IPS-NIHi11 (cell line): ENCODE measurements at places on chromosomes 6 and 20.

DNA sequence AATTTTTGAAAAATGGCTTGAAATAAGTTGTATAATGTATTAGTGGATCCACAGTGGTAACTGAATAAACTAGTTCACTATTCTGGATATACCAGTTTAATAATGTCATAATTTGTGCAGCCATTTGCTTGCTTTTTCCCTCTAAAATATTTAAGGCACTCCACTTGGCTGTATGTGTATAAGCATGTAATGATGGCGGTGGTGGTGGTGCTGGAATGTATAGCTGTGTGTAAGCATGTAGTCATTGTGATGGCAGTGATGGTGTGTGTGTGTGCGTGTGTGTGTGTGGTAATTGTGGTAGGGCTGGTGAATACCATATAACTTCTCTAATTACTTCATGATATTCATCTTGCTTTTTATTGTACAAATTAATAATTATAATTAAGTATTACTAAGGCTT lies 89.2 kb upstream of the HIVEP1 start:
- no peak for DNase-seq

- peak; percentile 45 for DNase-seq
Observed at GRCh38 chr20:1474817-1475603, 8.4 kb upstream of the NSFL1C start.

DNA sequence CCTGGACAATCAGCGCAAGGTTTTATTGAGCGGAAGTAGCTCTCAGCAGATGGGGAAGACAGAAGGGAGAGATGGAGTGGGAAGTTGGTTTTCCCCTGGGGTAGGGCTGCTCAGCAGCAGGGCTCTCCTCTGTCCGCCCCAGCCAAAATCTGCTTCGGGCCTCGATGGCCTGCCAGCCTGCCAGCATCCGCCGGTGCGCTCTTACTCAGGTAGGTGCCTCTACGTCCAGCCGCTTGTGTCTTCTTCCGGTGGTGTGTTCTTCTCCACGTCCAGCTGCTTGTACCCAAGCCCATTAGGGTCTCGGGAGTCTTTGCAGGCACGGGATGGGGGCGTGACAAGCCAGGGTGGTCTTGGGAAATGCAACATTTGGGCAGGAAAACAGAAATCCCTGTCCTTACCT lies 1340.0 kb upstream of the MAP3K7 start:
- DNase-seq, result no peak

GRCh38 chr6:159445351-159445750 lies 247.7 kb downstream of the SOD2 start:
- no peak for DNase-seq

DNA sequence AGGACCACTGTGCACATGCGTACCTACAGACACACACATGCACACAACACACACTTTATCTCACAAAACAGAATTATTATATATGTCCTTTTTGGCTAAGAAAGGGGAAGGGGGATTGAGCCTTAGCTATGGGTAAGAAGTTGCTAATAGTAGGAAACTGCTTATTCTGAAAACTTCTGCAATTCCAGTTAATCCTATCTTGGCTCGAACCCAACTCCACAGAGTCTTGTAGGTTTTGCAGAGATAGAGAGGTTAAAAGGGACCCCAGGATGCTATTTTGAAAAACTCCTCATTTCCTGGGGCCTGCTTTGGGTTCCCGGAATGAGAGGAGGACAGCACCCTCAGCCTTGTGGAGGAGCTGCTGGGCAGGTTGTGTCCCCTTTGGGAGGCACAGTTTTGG lies 233.8 kb downstream of the CLIC5 start:
- DNase-seq, result no peak

DNA sequence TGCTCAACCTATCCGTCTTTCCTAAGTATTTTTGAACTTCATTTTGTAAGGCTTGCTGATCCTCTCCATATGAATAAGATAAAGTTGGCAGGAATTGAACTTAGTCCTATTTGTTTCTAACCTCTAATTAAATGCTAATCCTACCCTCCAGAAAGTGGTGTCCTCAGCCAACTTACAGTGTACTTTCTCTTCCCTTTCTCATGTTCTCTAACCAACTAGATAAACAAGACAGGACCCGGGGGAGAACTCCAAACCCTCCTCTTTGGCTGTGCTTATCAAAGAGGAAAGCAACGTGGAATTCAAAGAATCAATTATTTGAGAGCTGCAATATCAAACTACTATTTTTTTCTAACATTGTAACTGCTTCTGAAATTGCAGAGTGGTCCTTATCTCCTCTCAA lies 56.5 kb upstream of the NRSN1 start:
- no peak for DNase-seq

- peak; percentile 82 for DNase-seq
Observed at GRCh38 chr6:30357678-30358540, 13.0 kb downstream of the RPP21 start.

DNA sequence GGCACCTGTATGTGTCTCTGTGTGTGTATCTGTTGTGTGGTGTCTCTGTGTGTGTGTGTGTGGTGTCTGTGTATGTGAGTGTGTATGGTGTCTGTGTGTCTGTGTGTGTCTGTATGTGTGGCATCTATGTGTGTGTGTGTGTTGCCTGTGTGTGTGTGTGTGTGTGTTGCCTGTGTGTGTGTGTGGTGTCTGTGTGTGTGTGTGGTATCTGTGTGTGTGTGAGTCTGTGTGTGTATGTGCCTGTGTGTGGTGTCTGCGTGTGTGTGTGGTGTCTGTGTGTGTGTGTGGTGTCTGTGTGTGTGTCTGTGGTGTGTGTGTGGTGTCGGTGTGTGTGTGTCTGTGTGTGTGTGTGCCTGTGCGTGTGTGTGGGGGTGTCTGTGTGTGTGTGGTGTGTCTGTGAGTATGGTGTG lies 31.7 kb upstream of the VEGFA start:
- no peak for DNase-seq

GRCh38 chr6:97427648-97428047 lies 144.6 kb upstream of the MMS22L start:
- DNase-seq, result no peak

- DNase-seq, result no peak
Observed at GRCh38 chr6:145453376-145453775, 281.9 kb downstream of the EPM2A start.

DNA sequence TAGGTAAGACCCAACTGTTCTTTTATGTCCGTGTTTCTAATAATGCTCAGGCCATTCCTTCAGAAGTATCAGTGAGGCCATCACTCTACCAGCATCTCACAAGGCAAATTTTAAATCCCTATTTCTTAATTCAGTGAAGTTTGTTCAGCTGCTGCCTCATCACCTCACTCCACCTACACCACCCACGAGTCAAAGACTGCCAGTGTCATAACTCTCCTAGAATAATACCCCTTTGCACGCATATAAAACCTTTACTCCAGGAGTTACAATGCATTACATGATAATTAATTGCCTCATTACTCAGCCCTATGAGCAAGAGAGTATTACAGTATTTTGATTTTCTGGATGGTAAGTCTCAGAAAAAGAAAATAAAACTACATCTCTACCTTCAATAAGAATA lies 793.6 kb downstream of the TFAP2A start:
- no peak for DNase-seq

DNA sequence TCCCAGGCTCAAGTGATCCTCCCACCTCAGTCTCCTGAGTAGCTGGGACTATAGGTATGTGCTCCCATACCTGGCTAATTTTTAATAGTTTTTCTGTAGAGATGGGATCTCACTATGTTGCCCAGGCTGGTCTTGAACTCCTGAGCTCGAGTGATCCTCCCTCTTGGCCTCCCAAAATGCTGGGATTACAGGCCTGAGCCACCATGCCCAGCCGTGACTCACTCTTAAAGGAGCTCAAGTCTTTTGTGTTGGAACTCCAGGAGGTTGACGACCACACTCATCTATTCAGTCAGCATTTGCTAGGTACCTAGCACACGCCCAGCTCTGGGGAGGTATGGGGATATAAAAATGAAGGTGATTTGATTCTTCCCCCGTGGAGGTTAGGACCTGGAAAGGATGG lies 62.8 kb downstream of the UTRN start:
- no peak for DNase-seq

- no peak for DNase-seq
Observed at GRCh38 chr6:167679122-167679736, 147.5 kb upstream of the AFDN start.

DNA sequence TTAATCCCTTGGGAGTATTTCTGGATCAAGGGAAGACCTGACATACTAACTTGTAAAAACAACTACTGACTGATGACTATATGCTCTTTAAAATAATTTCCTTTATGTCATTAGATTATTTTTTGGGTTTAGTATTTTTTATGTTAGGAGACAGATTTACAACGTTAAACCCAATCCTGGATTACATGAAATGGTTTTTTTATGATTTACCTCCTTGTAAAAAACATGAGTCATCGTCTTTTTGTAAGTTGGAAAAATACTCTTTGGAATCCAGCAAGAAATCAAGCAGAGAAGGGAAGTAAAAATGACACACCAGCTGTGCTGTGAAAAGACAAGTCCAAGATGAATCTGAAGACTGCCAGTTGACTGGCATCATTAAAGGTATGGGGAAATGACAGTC lies 6.7 kb downstream of the STK4 start:
- DNase-seq, result no peak

GRCh38 chr6:118639054-118639964 lies 12.1 kb downstream of the CEP85L start:
- no peak for DNase-seq

- DNase-seq, result no peak
Observed at GRCh38 chr6:82651845-82652335, 288.3 kb downstream of the TPBG start.

DNA sequence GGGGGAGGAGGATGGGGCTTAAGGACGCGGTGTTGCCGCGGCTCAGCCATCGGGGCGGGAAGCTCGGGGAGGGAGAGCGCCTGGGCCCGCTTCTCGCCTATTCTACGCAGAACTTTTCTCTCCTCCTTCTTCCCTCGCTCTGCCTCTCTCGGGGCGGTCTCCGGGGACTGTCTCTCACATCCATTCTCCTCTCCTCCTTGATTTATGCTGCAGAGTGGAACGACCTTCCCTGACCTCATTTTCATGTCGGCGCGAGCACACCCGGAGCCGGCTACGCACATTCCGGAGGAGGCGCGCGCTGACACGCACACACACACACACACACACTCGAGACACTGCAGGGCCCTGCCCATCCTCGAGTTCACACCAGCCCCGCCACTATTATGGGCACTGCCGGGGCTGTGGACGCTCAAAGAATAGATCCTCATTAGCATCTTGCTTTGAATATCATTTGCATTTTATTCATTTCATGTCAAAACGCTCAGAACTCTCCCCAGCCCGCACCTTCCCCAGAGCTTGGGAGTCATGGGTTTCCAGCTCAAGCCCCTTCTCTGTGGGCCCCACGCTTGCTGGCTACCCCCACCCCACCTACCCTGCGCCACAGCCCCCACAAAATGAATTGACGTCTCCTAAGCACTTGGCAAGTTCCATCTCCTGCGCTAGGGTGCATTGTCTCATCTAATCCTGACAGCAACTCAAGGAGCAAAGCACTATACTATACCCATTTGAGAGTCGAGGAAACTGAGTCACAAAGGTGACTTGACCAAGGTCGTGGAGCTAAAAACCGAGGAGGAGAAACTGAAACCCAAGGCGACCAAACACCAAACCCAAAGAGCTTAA lies 36.8 kb downstream of the NCR2 start:
- peak; percentile 18 for DNase-seq

DNA sequence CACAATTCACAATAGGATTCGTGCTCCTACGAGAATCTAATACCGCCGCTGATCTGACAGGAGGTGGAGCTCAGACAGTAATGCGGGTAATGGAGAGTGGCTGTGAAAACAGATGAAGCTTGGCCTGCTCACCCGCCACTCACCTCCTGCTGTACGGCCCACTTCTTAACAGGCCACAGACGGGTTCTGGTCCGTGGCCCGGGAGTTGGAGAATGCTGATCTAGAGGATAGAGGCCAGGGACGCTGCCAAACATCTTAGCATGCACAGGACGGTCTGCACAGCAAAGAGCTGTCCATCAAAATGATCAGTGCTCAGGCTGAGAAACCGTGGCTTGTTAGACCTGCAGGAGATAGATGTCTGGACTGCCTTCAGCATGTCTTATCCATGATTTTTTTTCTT lies 186.4 kb downstream of the SASH1 start:
- no peak for DNase-seq
